ENCODE measurements at places on chromosomes 2 and 18. TPM values are rescaled to one million over a fixed set of nuclear protein-coding genes. Genes with fewer than 3 reads are reported as not detected.
A peak's percentile ranks its signal among the peaks of the same experiment; 100 is the strongest.

- no peak for DNase-seq
These were observed 88.5 kb upstream of the COPS8 start for GRCh38 chr2:236997069-236997715.

The DSEL gene
- polyA plus RNA-seq = 11.1 TPM

The PSD4 gene
- 23.0 TPM for polyA plus RNA-seq

The TSPYL6 gene
- 0.13 TPM for polyA plus RNA-seq

GRCh38 chr2:192162392-192163042 is 32.2 kb downstream of the TMEFF2 start:
- peak; percentile 83 for DNase-seq

GRCh38 chr18:39299152-39299551 is 1733.6 kb upstream of the CELF4 start:
- DNase-seq = no peak

DNA sequence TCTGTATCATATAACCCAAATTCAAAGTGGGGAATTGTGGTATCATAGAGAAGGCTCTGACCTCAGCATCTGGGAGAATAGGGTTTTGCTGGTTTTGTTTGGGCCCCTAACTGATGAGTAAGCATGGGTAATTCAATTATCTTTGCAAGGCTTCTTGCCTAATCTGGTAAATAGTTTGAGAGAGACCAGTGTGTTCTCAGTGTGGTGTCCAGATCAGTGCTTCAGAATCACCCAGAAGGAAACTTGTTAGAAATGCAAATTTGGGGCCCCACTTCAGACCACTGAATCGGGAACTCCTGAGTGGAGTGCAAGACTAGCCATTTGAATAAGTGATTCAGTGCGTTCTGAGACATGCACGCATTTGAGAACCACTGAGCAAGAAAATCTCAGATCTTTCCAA is 282.7 kb downstream of the EPHA4 start:
- DNase-seq = no peak

DNA sequence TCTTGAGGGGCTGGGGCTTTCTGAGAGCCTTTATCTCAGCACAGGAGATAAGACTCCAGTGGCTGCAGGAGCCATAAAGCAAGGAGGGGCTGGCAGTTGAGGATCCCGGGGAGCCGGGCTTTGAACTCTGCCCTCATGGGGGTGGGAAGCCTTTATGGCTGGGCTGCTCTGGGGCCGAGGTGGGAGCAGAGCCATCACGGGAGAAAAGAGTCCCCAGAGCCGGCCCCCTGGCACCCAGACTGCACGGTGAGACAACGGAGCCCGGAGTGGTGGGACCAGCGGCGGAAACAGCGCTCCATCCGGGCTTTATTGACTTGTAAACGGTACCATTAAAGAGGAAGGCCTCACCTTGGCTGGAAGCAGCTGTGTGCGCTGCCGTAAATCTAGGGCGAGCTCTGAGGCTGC is 162.6 kb downstream of the MYCN start:
- no peak for DNase-seq

DNA sequence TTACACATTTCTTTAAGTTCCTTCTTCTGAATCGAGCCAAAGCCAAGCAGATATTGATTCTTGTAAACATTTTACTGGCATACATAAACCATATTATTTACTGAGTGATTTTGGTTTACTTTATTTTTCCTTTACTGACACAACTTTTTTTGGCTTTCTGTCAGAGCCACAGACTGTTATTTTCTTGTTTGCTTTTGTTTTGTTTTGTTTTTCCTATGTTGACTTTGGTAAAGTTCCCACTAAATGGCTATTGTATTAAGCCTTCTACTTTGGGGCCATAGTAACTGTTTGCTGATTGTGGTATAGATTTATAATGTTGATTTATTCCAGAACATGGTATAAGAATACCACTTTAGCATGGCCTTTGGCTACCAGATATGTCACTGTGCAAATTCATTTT is 419.4 kb downstream of the DCDC2C start:
- no peak for DNase-seq

- DNase-seq = no peak
These were observed 23.4 kb upstream of the CERS6 start for GRCh38 chr2:168432565-168433186.

GRCh38 chr2:2561346-2562095 is 230.4 kb upstream of the MYT1L start:
- no peak for DNase-seq

GRCh38 chr2:169258045-169258601 is 104.2 kb downstream of the LRP2 start:
- DNase-seq = no peak

DNA sequence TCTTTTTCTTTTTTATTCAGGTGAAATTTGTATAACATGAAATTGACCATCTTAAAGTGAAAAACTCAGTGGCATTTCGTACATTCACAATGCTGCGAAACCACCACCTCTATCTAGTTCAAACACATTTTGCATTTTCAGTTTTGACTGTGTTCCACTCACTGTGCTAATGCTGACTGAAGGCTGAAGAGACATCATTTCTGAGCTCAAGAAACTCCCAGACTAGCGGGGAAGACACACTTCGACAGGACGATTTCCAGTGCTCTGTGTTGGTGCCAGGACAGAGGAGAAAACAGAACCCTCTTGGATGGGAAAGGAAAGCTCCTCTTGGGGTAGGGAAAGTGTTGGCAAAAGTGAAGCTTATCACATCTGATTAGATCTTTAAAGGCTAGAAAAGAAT is 44.2 kb upstream of the CBLN2 start:
- DNase-seq = no peak

The TNFRSF11A gene
- polyA plus RNA-seq = 2.3 TPM

The C2orf66 gene
- 0.24 TPM for polyA plus RNA-seq

- no peak for DNase-seq
These were observed 42.7 kb upstream of the GLS start for GRCh38 chr2:190837952-190838361.

- DNase-seq = no peak
These were observed 146.0 kb upstream of the SERTAD2 start for GRCh38 chr2:64799592-64800252.

DNA sequence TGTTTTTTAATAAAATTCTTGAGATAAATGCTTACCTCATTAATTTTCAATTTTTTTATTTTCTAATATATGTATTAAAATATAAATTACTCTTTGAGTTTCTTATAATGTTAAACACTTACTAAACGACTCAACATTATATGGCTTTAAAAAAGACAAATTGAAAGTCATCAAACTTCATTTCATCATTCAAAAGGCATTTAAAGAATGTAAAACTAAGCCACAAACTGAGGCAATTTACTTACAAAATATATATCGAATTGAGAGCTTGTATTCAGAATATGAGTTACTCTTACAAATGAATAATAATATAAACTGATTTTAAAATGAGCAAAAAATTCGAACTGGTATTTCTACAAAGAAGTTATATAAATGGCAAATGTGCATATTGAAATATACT is 1262.2 kb upstream of the PIK3C3 start:
- DNase-seq = no peak

DNA sequence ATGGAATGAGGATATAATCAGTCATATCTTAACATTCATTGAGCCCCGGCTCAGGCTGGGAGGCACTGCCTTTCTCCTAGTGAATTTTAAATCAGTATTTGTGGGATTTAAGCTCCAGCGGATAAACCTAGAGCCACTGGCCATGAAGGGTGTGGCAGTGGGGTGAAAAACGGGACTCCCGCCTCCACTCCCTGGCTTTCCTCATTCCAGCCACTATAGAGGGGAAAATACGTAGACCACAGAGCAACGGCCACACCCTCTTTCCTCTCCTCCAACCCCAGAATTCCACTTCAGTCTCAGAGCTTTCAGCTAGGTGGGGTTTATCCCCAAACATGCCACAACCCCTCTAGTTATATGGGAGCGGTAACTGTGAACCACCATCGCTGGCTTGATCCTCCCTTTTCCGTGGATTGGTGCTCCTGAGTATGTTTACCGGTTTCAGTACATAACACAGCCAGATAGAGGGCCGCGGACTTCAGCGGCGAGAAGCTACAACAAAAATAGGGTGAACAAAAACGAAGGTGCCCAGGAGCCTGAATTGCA is 70.6 kb upstream of the ITGB6 start:
- no peak for DNase-seq

DNA sequence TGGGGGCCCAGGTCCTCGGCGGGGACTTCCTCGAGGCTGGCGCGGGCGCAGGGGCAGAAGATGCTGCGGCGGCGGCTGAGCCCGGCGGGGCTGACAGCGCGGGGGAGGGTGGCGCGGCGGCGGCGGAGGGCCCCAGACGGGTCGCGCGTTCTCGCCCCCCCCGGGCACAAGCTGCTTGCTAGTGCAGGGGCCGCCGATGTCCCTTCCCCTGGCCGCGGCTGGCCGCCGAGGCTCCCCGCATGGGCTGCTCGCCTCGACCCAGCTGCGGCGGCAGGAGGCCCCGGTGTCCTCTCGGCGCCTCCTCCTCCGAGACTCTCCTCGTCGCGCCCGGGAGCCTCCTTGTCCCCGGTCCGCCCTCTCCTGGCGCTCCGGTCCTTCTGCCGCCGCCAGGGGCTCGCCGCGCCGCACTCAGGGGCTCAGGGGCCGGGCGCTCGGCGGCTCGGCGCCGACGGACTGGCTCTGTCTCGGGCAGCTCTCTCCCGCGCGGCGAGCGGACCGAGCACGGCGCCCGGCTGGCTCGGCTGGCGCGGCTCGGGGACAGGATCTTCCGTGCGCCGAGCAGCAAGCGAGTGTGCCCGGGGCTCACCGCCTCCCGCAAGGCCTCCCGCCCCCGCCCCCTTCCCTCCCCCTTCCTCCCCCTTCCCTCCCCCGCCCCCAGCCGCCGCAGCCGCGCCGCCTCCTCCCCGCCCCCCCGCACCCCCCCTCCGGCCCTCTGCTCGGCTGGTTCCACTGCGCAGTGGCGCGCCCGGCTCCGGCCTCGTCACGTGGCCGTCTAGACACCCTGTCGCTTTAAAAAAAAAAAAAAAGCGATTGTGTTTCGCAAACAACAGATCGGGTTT is 902 bp upstream of the SMAD7 start:
- peak; percentile 91 for DNase-seq

The COL5A2 gene
- polyA plus RNA-seq = 283 TPM

The SERPINB11 gene
- polyA plus RNA-seq = not detected

GRCh38 chr2:218271487-218271797 is 1.1 kb downstream of the PNKD start:
- no peak for DNase-seq

GRCh38 chr18:23964282-23965238 is 50.0 kb upstream of the TTC39C start:
- no peak for DNase-seq

- DNase-seq = no peak
These were observed 32.7 kb downstream of the RHBDD1 start for GRCh38 chr2:226868331-226869162.

DNA sequence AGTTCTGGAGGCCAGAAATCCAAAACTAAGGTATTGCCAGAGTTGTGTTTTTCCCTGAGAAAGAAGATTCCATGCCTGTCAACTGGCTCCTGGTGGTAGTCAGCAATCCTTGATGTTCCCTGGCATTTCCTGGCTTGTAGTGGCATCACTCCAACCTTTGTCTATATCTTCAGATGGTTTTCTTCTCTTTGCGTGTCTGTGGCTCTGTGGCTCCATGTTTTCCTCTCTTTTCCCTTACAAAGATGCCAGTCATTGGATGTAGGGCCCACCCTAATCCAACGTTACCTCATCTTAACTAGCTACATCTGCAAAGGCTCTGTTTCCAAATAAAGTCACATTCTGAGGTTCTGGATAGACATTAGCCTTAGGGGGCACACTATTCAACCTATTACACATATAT is 41.8 kb downstream of the SLC14A1 start:
- no peak for DNase-seq

DNA sequence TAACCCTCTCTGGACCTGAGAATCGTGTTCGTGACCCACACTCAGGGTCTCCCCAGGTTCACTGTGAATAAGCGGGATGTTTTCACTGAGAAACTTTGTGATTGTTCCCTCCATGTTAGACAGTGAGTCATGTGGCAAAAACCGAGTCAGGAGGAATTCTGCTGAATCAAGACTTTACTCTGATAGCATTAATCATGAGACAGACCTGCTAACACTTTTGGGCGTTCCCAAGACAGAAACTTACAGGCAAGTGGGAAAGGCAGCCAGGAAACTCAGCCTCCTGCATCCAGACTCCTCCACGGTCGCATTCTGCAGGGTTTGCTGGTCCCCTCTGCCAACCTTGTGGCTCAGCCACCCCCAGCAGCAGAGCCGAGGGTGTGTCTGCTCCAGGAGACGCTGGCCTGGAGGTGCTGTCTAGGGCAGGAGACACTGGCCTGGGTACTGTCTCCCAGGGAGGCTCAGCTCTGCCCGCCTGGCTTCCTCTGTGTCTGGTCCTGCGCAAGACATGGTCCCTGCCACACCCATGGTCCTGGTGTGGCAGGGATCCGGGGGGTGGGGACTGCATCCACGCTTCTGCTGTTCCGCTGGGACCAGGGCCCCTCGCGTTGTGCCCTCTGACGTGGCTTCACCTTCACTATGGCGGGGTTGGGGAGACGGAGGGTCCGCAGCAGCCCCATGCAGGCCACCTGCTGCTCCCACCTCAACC is 177.4 kb downstream of the TWIST2 start:
- no peak for DNase-seq

The SERPINB12 gene
- polyA plus RNA-seq = 1.2 TPM

The LONRF2 gene
- 1.5 TPM for polyA plus RNA-seq

DNA sequence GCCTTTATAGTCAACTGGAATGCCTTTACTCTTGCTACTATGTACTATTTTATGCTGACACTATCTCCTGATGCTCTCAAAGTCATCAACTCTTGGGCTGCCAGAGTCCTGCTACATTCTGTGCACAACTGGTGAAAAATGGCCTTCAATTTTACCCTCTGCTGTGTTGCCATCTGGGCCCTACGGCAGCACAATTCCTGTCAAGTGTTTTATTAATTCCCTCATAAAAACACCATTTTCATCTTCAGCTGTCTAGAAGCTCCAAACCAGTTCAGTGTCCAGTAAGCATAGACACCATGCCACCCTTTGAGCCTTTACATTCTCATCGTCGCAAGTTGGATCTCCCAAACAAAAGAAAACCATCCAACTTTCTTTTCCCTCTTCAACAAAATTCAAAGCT is 26.5 kb downstream of the CALCRL start:
- no peak for DNase-seq

The PTPRM gene
- polyA plus RNA-seq = 101 TPM

The DYNAP gene
- polyA plus RNA-seq = 0.09 TPM

The GIGYF2 gene
- 38.1 TPM for polyA plus RNA-seq

The SUCLG1 gene
- 61.0 TPM for polyA plus RNA-seq

The UNC80 gene
- polyA plus RNA-seq = not detected

DNA sequence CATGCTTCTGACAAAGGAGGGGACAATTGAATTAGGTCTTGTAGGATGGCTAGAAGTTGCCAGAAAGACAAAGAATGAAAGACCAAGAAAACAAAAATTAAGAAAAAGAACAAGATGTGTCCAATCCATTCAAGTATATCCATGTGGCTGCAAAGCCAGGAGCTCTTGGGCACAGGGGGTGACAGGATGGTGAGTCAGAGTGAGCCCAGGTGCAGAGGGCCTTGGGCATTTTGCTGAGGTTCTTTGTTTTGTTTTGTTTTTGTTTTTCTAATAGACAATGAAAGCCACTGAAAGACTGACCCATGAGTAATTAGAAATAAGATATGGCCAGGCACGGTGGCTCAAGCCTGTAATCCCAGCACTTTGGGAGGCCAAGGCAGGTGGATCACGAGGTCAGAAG is 104.6 kb upstream of the KLHL29 start:
- no peak for DNase-seq

The ATP5F1A gene
- 446 TPM for polyA plus RNA-seq

GRCh38 chr2:26670931-26671460 is 21.5 kb upstream of the KCNK3 start:
- no peak for DNase-seq

GRCh38 chr2:116411211-116411610 is 1403.3 kb upstream of the DDX18 start:
- no peak for DNase-seq

GRCh38 chr2:35787302-35788031 is 568.1 kb upstream of the CRIM1 start:
- DNase-seq = no peak

The TMEM247 gene
- not detected for polyA plus RNA-seq

Measured in muscle of arm (tissue), 14 donors.